ENCODE measurements at places on chromosomes 16 and 17.

GRCh38 chr16:55149622-55150021 lies 174.4 kb upstream of the IRX6 start:
- no peak for DNase-seq

DNA sequence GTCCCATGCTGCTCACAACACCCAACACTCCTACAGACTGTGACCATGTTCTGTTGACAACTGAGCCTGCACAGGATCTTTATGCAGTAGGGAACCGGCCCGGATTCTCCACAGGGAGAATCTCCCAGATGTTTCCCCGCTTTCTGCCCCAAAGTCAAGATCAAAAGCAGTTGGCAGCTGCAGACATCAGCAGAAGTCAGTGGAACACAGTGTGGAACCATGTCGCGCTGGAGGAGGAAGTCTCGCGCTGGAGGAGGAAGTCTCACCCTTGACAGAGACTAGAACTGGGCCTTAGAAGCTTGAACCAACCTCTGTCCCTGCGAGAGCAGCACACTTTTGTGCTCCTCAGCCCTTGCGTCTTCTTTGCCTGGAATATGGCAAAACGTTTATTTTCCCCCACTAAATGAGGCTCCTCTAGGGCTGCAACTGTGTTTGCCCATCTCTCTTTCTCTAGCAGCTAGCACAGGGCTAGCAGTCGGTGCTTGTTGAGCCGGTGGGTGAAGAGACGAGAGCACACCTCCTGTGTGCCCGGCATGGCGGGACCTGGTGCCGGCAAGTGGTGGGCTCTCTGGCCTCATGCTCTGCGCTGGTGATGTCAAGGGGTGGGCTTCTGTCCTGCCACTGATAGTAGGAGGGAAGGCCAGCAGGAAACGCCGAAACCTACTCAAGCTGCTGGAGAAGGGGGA lies 2.1 kb upstream of the MRC2 start:
- no peak for DNase-seq

DNA sequence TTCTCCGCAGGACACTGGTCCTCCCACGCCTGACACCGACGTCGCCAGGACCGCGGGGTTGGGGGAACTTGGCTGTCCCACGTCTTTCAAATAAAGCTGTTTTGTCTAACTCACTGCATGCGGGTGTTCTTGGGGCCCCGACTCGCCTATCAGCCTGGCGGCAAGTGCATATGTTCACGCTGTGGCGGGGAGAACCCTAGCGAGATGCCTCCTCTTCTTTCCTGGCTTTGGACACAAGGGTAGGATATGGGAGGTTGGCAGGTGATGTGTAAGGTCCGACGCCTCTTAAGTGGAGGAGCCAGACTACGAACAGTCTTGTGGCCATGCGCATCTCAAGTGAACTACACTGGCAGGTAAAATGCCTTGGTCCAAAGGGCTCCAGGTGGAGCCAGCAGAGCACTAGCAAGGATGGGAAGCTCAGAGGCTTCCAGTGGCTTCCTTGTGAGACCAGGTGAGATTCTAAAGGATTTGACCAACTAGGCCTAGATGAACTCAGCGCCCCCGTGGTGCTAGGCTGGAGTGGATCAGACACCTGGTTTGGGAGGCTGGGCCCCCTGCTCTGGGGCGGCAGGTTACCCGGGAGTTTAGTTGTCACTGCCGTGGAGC lies 873 bp upstream of the RPS2 start:
- DNase-seq = no peak

- DNase-seq = no peak
Measured at GRCh38 chr16:4979736-4980660, 21.9 kb downstream of the SEC14L5 start.

DNA sequence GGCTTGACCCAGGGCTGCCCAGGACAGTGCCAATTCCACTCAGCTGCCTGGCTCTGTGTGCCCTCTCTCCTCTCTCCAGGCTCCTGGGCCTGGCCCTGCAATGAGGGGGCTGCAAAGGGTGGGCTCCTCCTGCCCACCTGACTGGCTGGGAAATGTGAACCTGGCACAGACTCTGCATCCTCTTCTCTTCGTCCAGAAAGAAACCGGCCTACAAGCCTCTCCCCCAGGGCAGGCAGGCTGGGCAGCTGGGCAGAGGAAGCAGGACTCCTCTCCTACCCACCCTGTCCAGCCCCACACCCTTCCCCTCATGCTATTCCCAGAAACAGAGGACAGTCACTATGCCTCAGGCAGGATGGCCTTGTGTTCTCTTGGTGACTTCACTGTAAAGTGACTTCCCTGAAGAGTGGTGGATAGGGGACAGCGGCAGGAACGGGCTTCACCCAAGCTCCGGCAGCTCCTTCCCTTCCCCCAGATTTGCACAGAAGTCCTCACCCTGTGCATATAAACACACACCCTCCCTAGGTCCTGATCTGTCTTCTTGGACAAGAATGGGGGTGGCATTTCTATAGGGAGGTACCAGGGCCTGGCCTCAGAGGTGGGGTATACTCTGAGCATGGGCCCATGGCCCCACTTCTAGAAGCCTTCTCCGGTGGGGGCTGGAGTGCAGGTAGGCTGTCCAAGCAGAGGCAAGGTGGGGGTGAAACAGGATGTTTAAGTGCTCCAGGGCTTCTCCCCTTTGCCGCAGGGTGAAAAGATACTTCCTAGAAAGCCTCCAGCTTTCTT lies 4.9 kb upstream of the STAT5A start:
- DNase-seq = no peak

DNA sequence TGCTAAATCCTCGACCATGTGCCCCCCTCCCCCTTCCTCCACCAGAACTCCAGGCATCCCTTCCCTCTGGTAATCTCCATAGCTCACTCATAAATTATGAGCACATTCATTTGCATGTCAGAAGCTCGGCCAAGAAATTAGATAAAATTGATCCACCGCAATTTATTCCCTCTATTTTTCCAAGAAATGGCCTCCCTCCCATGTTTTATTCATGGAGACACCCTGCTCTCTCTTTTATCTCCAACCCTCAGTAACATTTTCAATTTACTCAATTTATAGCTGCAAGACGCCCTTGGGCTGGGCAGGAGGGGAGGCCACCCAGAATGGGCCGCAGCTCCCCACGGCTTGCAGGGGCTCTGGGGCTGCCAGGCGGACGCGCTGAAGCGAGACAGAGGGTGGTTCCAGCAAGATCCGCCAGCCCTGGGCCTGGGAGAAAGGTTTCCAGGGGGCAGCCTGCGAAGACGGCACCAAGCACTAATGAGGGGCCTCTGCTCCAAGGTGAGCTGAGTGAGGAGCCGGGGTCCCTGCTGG lies 54.7 kb upstream of the ZNF423 start:
- DNase-seq = no peak

- no peak for DNase-seq
Measured at GRCh38 chr17:8339540-8339939, at the start of gene ODF4. Gene ODF4 (plus strand): TSS chr17:8339840. CDS start chr17:8340052, 212 bp downstream.

GRCh38 chr17:65523411-65523810 lies 38.0 kb downstream of the AXIN2 start:
- no peak for DNase-seq

DNA sequence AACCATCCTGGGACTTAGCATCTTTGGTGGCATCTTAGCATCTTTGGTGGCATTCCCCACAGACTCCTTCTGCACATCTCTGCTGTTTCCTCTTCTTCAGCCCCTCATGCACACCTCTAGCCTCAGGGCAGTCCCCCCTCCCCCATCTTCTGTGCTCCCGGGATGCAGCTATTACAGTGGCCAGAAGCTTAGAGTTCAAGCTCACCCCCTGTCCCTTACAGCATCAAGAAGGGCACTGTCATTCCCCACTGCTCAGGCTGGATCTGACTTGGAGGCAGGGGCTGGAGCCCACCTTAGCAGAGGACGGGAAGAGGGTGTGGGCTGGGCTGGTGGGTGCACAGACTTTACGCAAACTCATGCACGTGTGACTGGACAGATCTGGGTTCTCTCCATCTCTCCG lies 650 bp downstream of the EPN3 start:
- no peak for DNase-seq

- DNase-seq = no peak
Measured at GRCh38 chr17:33567223-33567622, 274.1 kb upstream of the ASIC2 start.

- DNase-seq = no peak
Measured at GRCh38 chr16:5450409-5451104, 353.0 kb upstream of the EEF2KMT start.

GRCh38 chr16:21628772-21629171 lies 23.6 kb downstream of the IGSF6 start:
- peak; percentile 83 for DNase-seq

- DNase-seq = no peak
Measured at GRCh38 chr17:18094409-18094807, 6.7 kb downstream of the DRG2 start.

DNA sequence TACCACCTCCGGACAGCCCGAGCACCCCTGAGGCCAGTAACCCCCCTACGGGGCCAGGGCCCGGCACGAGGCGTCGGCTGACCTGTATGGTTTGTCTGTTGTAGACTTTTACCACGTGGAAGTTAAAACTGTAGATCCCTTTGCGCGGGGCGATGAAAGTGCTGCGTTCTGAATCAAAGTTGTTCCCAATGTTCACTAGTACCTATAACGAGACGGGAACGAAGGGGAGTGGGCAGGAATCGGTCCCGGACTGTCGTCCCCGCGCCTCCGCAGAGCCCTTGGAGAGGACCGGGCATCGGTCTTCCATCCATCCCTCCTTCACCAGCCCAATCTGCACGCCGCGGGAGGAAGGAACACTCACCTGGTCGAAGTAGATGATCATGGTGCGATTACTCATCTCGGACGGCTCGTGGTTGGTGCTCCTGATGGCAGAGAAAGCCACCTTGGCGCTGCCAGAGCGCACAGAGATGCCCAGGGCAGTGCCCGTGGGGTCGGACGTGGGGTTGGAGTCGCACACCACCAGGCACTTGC lies 732 bp downstream of the CBLN1 start:
- no peak for DNase-seq

DNA sequence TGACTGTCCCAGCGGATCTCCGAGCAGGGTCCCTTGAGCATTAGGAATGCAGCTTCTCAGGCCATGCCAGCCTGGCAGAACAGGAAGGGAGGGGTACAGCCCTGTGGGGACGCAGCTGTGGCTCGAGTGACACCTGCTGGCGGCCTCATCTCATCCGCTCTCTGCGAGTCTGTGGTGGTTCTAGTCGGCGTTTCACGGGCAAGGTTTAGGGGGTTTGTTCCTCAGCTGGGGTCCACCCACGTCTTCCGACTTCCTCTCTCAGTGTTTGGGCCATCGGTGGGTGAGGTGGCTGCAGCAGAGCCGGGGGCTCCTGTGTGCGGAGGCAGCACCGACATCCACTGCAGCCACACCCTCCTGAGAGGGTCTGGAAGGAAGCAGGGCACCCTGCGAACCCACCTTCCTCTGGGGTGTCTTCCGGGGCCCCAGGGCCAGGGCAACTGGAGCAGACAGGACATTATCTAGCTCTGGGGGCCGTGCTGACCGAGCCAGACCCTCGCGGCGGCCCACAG lies 33.3 kb downstream of the JPH3 start:
- peak; percentile 32 for DNase-seq

DNA sequence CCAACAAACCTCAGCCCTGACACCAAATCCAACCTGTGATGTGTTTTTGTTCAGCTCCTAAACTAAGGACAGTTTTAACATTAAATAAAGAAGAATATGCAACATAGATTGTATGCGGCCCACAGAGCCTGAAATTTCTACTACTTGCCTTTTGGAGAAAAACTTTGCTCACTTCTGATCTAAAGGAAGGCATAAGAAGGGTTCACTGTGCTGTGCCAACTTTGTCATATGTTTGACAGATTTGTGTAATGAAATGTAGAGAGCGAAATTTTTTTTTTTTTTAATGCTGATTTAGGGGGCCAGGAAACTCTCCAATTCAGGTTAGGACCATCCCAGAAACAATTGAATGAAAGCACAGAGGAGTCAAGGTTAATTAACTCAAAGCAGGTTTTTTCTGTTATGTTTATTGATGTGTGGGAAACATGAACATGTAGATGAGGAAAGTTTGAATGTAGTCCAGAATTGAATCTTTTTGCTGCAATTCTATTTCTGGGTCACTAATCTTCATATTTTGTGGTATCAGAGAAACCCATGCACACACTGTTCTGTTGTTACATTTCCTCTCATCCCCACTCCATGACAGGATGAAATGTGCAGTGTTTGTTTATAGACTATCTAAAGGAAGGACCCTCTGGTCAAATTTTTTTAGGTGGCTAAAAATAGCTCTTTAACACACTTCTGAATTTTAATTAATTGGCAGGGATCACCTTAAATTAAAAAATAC lies 71.5 kb downstream of the TAOK1 start:
- no peak for DNase-seq

DNA sequence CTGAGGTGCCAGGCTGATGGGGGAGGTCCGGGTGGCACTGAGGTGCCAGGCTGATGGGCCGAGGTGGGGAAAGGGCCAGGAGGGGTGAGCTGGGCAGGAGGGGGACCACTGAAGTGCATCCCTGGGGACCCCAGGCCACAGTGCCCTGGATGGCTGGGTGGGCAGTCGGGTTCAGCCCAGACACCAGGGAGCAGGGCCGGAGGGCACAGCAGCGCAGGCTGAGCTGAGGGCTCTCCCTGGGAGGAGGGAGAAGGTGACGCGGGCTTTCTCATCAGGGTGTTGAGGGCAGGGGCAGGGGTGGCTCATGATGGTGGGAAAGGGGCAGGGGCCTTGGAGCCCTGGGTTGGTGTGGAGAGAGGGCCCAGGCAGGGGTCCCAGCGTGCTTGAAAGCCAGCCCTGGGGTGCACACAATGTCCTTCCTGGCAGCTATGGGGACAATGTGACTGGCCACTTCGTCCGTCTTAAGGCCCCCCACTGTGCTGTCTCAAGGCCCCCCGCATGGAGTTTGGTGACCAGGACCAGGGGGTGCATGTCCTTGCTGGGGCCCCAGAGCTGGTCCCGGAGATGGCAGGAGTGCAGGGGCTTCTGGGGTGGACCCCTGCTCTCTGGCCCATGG lies 16.0 kb downstream of the CD7 start:
- DNase-seq = no peak

GRCh38 chr16:24507959-24508480 lies 31.3 kb upstream of the RBBP6 start:
- DNase-seq = no peak

DNA sequence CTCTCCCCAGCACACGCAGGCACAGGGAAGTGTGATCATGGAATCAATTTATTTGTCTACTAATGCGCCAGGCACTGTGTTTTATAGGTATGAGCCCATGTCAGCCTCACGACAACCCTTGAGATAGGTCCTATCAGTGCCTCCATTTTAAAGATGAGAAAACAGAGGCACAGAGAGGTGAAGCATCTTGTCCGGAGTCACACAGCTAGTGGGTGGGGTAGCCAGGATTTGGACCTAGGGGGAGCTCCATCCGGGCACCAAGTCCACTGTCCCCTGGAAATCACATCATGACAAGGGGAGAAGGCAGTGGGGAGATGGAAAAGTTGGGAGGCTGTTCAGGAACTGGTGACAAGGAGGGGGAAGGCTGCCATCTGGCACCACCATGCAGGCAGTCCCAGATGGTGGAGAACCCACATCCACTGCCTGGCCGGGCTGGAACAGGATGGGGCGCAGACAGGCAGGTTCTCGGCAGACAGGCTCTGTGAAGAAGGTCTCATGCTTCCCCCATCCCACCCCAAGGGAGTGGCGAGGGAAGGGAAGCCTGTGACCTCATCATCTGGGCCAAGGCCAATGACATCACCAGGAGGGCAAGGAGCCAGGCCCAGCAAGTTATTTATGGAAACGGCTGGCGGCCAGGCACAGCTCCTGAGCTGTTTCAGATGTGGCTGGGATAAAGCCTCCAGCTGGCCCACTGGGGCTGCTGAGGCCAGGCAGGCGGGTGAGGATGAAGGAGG lies 126.0 kb upstream of the SDK2 start:
- peak; percentile 94 for DNase-seq

Data from fibroblast of mammary gland (primary cell).